ENCODE measurements at places on chromosomes 11 and 22.

- DNase-seq = no peak
These were observed 44.7 kb upstream of the SERPIND1 start for GRCh38 chr22:20729194-20729593.

- DNase-seq = no peak
These were observed 132.1 kb upstream of the TTC12 start for GRCh38 chr11:113182288-113182687.

GRCh38 chr11:68424981-68425865, 35.3 kb upstream of the PPP6R3 start:
- DNase-seq = no peak

GRCh38 chr11:61447601-61448551, 18.0 kb downstream of the SDHAF2 start:
- no peak for DNase-seq

DNA sequence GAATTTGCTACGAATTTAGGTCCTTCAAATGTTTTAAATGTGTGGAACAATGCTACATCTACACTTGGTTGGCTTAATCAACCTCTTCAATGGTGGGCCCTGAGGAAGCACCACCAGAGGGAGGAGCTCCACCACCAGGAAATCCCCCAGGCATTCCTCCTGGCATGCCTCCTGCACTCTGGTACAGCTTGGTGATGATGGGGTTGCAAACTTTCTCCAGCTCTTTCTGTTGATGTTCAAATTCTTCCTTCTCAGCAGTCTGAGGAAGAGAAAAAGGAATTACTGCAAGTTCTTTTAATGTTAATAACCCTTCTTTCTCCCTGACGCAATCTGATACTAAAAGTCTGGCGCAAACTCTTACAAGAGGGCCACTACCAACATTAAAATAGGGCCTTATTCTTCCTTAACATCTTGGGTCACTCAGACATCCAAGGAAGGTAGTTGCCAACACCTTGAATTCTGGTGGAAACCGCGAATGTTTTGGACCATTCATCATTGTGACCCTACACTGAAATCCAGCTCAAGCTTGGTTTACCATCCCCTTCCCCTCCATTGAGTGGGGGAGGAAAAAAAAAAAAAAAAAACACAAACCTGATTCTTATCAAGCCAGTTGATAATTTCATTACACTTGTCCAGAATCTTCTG, 4.2 kb downstream of the HSPA8 start:
- DNase-seq = no peak

DNA sequence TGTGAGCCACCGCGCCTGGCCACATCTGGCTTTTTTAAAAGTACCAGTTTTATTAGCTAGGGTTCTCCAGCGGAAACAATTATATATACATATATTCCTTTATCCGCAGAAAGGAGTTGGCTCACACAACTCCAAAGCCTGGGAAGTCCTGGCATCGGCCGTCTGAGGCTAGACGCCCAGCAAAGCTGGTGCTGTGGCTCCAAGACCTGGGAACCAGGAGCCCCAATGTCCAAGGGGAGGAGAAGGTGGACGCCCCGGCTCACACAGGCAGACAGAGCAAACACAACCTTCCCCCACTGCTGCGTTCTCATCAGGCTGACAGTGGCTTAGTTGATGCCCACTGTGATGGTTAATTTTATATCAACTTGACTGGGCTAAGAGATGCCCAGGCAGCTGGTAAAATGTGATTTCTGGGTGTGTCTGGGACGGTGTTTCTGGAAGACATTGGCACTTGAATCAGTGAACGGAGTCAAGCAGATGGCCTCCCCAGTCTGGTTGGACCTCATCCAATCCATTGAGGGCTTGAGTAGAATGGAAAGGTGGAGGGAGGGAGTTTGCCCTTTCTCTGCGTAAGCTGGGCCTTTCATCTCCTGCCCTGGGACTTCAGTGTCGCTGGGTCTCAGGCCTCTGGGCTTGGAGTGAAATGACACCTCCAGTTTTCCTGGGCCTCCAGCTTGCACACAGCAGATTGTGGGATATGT, 904.4 kb downstream of the BRD1 start:
- DNase-seq = peak; percentile 49

GRCh38 chr11:60950024-60950423, 2.0 kb downstream of the SLC15A3 start:
- DNase-seq = no peak

GRCh38 chr11:4066910-4067309, 27.7 kb upstream of the RRM1 start:
- no peak for DNase-seq

- DNase-seq = no peak
These were observed 5.6 kb upstream of the LRFN4 start for GRCh38 chr11:66851239-66851596.

- DNase-seq = no peak
These were observed 25.1 kb upstream of the EIF3D start for GRCh38 chr22:36554098-36554497.

GRCh38 chr11:75319035-75319877, 32.2 kb downstream of the ARRB1 start:
- DNase-seq = no peak

DNA sequence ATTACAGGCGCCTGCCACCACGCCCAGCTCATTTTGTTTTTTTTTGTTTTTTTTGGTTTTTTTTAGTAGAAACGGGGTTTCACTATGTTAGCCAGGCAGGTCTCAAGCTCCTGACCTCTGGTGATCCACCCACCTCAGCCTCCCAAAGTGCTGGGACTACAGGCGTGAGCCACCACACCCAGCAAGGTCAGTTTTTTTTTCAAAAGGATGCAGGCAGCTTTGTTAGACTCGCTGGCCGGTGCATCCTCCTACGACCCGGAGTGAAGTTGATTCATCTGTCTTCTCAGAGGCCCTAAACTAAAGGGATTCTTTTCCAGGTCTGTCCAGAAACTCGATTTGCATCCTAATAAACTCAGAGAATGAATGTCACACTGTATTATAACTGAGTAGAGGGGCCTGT, 182.3 kb downstream of the DBX1 start:
- no peak for DNase-seq

GRCh38 chr11:28757725-28758515, 649.7 kb downstream of the METTL15 start:
- no peak for DNase-seq

DNA sequence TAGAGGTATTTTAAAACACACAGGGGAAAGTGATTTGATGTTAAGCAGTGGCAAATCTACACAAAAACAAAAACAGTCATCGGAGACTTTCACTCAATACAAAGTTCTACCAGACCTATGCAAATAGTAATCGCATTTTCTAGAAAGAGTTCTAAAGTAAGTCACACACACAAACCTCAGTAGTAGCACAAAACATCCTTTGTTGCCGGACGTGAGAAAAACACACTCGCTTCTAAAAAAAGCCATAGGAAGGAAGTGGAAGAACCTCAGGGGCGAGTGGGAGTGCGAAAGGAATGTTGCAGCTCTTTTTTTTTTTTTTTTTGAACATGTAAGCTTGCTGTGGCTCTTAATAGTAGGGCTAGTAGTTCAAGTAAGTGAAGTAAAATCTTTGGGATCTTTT, 88.9 kb downstream of the MAML2 start:
- no peak for DNase-seq

DNA sequence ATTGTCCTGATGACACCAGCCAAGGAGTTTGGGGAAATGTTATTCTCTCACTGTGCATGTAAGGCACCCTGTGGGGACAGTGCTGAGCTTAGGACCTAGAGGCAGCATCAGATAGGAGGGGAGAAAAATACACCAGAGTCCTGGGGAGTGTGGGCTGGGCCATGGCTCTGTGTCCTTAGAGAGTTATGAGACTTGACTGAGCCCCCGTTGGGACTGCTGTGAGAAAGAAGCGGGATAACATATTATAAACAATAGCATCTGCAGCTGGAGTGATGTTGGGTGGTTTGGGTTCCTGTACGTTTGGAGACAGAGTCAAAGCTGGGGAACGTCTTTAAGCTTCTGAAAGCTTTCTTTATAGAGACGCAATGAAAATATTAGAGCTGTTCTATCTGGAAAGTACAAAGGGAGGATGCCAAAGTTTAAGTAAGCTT, 90.9 kb upstream of the CRTAM start:
- no peak for DNase-seq

- no peak for DNase-seq
These were observed 20.4 kb downstream of the MRPL48 start for GRCh38 chr11:73808052-73808451.

DNA sequence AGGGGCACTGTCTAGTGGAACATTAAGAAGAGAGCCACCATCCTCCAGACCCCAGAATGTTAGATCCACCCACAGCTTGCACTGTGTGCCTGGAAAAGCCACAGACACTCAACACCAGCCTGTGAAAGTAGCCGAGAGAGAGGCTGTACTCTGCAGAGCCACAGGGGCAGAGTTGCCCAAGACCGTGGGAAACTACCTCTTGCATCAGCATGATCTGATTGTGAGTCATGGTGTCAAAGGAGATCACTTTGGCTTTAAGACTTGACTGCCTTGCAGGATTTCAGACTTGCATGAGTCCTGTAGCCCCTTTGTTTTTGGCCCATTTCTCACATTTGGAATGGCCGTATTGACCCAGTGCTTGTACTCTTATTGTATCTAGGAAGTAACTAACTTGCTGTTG, 115.9 kb upstream of the CCDC179 start:
- no peak for DNase-seq

DNA sequence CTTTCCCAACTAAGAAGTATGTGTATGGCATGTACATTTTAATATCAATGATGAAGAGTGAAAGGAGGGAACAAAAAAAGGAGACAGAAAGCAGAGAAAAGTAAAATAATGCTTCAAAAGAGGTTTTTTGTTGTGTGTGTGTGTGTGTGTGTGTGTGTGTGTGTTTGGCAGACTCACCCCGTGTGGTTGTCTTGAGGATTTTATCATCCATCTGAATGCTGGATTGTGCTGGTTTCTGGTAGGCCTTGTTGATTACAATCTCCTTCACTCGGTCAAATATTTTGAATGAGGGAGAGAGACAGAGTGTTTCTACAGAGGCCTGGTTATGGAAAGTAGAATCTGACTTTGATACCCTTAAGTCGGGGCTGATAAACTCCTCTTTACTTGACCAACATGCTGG, 128.5 kb downstream of the ENTHD1 start:
- no peak for DNase-seq

- no peak for DNase-seq
These were observed 9.9 kb upstream of the AIFM3 start for GRCh38 chr22:20957102-20957682.

DNA sequence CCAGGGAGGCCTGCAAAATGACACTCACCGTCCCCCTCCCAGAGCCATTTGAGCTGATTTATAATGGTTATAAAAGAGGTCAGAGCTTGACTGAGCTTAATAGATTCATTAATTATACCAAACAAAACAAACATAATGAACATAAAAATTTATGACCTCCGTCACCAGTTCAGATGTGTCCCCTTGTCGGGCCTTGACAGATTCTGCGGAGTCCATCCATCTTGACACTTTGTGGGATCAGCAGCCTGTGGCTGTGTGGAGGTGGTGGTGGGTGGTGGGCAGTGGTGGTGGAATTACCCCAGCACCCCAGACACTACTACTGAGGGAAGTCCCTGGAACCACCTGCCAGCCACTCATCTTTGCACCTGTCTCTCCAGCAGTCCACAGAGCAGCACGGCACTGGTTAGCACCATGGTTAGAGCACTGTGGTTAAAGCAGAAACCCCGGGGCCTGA, 83.5 kb downstream of the DSCAML1 start:
- DNase-seq = no peak

DNA sequence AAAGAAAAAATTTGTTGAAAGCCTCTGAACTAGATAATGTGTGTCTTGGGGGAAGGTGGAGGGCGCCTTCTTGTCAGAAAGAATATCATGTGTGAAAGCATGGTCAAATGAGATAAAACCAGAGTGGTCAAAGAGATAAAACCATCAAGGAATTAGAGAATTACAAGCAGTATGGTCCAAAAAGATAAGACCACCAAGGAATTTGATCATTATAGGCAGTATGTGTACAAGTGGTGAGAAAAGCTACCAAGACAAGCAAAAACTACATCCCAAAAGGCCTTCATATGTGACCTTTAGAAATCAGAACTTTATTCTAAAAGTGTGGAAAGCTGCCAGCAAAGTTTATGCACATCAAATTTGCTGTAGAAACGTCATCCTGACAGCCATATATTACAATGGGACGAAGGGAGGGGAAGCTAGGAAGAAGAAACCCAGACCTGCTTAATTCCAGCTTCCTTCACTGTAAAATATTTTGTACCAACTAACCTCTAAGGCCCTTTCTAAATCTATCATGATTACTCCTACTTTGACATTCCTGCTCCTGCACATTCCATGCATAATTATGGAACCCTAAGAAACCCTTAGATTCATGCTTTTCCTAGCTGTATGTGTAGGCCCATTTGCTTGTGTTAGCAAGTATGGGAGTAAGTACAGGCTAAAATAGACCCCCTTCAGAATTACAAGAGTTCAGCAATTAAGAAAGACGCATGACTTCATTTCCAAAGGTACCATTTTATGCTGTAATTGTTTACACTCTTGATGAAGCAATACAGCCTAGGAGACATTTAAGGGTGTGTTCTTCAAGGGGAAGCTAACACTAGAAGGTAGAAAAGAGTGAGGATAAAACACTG, 51.6 kb downstream of the LGR4 start:
- DNase-seq = no peak

GRCh38 chr11:112004389-112004788, 20.8 kb upstream of the DLAT start:
- DNase-seq = no peak

DNA sequence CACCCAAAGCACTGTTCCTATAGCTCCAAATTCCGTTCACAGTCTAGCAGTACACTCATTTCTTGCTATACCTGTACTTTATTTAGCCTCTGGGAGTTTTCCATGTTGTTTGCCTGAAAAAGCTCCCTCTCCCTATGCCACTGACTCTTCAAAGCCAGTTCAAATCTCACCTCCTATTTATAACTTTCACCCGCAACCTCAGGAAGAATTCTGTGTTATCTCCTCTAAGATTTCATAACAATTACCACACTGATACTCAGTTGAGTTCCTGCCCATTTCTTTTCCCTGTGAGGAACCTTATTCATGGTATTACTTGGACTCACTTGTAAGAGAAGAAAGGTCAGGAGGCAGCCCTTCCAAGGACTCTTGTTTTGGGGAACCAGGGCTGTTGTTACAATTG, 25.2 kb downstream of the GDPD4 start:
- no peak for DNase-seq
